ENCODE measurements at places on chromosomes 12 and 14. TPM values are rescaled to one million over a fixed set of nuclear protein-coding genes. Genes with fewer than 3 reads are reported as not detected.

Gene TCL1B
- total RNA-seq, result not detected

DNA sequence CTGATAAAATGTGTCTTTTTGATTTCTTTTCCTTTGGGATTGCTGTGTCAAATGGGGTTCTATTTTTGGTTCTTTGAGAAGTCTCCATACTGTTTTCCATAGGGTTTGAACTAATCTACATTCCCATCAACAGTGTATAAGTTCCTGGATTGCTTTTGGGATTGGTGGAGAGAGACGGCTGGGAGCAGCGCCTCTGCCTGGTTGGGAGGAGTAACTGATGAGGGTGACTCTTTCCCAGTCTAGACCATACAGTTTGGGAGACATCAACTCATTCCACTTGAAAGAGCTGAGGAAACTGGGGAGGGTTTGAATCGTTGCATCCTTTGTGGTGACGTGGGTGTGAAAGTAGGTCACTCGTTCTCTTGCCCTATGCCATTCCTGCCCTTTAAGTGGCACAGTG, 42.3 kb upstream of the KCNA1 start:
- no peak for DNase-seq

GRCh38 chr14:24249230-24250021, 7.0 kb upstream of the TINF2 start:
- no peak for DNase-seq

DNA sequence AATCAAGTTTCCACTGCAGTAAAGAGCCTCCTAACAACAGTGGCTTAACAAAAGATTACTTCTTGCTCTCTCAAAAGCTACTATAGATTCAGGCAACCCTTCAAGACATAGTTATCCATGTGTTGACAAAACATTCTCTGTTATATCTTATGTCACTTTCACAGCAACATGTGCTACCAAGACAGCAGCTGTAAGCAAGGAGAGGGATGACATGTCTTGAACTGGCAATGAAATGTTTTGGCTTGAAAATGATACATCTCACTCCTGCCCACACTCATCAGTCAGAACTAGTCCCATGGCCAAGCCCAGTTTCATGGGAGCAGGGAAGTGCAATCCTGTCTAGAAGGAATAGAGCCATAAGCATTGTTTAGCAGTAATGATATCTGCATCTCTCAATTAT, 10.7 kb upstream of the GRIN2B start:
- DNase-seq, result no peak

Gene CCDC184
- not detected for total RNA-seq

DNA sequence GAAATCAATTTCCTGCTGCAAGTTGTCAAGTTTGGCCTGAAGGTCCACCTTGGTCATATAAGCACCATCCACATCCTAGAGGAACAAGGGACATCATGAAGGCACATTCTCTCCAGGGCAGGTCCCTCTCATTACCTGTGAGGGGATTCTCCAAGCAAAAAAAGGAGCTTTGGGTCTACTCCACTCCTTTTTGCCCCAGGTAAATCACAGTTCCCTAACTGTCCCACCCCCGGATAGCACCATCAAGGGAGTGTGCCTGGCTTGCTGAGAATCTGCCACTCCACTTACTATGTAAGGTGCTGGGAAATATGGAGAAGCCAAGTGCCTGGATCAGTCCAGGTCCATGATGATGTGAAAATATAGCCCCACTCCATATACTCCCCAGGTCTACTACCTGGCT, 2.5 kb downstream of the KRT1 start:
- no peak for DNase-seq

Gene NOVA1
- total RNA-seq, result 23.7 TPM

- no peak for DNase-seq
Measured at GRCh38 chr12:2234091-2234490, 181.3 kb downstream of the CACNA1C start.

Gene CAND1
- total RNA-seq, result 230 TPM

Gene TAS2R9
- 0.26 TPM for total RNA-seq

GRCh38 chr14:93430315-93431035, at the start of gene UNC79:
Gene UNC79 (plus strand): TSS chr14:93430939. CDS start chr14:93431030, 91 bp downstream.
- peak; percentile 25 for DNase-seq

GRCh38 chr12:2854669-2855453, 2.0 kb downstream of the TEX52 start:
- DNase-seq, result no peak

DNA sequence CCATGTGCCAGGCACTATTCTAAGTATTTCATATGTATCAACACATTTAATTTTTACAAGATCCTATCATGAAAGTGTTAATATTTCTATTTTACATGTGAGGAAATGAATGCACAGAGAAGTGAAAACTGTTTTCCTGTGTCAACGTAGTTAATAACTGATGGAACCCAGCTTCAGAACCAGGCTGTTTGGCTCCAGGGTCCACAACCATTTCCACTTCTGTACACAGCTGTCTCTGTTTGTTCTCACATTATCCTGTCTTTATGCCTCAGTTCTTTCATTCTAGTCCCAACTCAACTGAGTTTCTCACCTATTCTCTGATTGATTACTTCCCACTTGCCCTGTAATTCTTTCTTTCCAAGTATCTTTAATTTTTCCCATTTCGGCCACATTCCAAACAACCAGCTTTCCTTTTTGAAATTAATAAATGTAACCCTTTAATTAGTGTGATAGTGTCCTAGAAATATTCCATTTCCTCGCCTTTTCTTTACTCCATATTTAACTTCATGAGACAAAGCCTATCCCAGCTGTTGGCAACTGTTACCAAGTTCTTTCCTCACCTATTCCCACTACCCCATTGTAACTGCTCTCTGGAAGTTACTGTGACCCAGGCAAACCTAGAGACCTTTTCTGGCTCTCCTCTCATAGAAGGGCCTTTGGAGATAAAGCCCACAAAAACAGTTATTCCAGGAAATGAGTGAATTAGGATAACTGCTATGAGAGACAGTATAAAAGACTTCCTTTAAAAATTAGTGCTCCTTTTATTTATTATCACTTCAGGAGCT, 218.7 kb downstream of the RASSF9 start:
- no peak for DNase-seq

Gene NR1H4
- total RNA-seq, result not detected

Gene FZD10
- 0.24 TPM for total RNA-seq

GRCh38 chr14:75176142-75176820, at the start of gene TMED10:
Gene TMED10 (minus strand): TSS chr14:75176612. CDS start chr14:75176579, 33 bp downstream.
- DNase-seq, result peak; percentile 77

Gene FKBP4
- 149 TPM for total RNA-seq

DNA sequence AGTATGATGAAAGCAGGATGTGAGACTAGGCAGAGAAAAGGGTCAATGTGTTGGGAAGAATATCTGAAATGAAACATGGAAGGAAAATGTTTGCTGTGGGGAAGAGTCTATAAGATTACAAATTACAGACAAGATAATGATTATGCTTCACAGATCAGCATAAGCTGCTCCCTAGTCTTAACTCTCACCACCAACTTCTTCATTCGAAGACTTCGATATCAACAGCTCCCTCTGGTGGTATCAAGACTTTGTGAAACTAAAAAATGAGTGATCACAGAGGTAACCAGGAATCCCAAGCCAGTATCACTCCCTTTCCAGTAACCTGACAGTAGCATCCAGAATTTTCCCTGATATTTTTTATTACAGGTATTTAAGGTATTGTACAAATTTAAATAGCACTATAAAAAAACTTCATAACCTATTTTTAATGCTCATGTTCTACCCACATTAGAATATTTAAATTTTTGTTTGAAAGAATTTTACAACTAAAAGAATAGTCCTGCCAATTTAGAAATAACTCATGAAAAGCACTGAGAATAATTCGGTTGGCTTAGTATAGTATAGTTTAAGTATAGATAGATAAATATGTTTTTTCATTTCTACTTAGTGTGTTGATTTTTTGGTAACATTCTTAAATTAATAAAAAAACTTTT, 84.4 kb downstream of the C2CD5 start:
- no peak for DNase-seq

DNA sequence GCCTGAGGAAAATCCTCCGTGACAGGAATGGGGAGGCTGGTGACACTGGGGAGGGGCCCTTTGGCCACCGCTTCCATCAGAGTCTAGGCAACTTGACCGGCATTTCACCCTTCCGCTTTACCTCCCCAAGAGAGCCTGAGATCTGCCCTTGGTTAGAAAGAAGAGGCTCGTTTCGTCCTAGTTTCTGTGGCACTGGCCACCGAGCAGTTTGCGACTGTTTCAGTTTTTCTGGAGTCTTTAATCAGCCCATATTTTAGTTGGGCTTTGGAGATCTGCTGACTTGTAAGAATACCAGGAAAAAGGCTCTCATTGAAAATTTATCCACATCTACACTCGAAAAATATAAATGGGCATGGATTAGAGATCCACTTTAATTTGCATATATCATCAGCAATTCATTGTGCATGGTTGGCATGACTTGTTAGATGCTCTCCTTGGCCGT, 414 bp upstream of the ANKS1B start:
- DNase-seq, result no peak

- DNase-seq, result no peak
Measured at GRCh38 chr12:92151916-92152315, 6.3 kb upstream of the BTG1 start.

DNA sequence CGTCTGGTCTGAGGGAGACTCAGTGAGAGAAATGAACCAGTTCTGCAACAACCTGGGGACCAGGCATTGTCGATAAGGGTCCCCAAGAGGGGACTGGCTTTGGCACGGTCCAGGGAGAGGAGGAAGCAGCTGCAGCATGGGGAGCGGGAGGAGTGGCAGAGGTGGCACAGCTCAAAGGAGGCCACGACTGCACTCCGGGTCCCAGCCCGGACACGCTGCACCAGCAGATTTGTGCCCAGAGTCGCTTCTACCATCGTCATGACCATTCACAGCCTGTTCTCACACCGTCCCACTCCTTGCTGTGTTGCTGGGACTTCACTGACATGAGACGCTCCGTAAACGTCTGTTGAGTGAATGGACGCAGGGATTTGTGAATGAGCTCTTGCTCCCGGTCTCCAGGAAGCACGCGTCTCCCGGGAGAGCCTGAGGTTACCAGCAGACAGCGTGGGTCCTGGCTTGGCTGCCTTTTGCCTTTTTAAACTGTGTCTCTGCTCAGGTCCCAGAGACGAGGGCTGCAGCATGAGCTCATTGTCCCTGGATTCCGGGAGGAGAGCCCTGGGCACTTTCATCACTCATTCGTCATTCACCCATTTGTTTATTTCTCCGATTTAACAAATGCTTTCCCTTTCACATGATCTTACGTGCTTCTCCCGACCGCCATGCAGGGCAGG, 137.0 kb downstream of the PIWIL1 start:
- DNase-seq, result no peak

Gene GALNT8
- 15.6 TPM for total RNA-seq

Gene ACIN1
- 439 TPM for total RNA-seq

DNA sequence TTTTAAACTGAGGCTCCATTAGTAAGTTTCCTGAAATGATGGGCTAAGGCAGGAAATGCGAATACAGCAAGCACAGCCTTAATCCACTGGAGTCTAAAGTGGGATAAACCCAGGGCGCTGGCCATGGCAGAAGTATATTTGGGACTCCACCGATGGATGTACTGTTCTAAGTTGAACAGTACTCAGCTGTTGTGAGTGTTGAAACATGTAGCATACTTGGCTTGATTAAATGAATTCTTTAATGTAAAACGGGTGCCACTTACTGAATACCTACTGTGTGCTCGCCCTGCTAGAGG, 996 bp downstream of the SSPN start:
- no peak for DNase-seq

DNA sequence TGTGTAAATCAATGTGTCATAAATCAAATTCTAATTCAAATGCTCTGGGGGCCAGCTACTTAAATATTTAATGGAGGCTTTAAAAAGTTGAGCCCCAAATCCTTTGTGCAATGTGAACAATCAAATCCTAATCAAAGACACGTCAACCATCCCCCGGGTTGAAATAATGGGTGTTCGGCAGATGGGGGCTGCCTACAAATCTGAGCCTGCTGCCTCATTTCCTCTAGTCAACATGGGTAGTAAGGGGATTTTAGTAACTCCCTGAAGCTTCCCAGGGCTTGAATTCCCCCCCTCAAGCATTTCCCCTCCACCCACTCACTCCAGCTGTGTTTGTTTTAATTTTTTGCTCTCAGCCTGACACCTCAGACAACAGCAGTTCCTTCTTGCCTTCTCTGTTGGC, 37.8 kb downstream of the SRRM4 start:
- DNase-seq, result no peak

Gene LRP1-AS
- not detected for total RNA-seq

Gene P3H3
- total RNA-seq, result 30.6 TPM

DNA sequence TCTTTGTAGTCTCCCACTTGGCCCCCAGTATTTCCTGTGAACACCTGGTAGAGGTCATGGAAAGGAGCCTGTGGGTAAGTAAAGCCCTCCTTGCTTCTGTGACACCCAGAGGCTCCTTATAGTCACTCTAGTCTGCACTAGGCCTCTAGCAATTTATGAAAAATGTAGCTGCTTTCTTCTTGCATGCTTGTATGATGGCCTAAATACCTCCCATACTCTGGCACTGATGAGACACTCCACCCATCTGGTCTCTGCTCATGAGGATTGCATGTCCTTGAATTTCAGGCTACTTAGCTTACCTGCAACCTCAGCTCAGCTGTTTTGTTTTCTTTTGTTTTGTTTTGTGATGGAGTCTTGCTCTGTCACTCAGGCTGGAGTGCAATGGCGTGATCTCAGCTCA, 4.6 kb upstream of the A2ML1 start:
- no peak for DNase-seq

- DNase-seq, result no peak
Measured at GRCh38 chr12:12870465-12870864, 20.9 kb upstream of the GPRC5A start.

Gene OR6C74
- total RNA-seq, result not detected

GRCh38 chr14:93965287-93965821, 11.0 kb downstream of the ASB2 start:
- no peak for DNase-seq

- DNase-seq, result no peak
Measured at GRCh38 chr12:127542391-127542790, 724.6 kb upstream of the TMEM132C start.

DNA sequence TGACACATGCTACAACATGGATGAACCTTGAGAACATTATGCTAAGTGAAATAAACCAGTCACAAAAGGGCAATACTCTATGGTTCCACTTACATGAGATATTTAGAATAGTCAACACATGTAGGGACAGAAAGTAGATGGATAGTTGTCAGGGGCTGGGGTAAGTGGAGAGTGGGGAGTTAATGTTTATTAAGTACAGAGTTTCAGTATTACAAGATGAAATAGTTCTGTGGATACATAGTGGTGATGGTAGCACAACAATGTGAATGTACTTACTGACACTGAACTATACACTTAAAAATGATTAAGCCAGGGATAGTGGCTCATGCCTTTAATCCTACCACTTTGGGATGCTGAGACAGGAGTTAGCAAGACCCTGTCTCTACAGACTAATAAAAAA, 8.7 kb downstream of the NUP107 start:
- no peak for DNase-seq

Gene MYF5
- not detected for total RNA-seq

Gene FAM181A
- total RNA-seq, result not detected
